Stimulated activated naive CD4-positive, alpha-beta T cell (primary cell): ENCODE measurements at places on chromosomes 4 and X.

GRCh38 chrX:33465137-33465536 is 253.8 kb upstream of the DMD start:
- no peak for DNase-seq

- no peak for DNase-seq
Observed at GRCh38 chrX:37349221-37350033, at the start of gene PRRG1. Gene PRRG1, plus strand, starts transcription at chrX:37349364. Its CDS starts 56,886 bp downstream, at chrX:37406250.

- no peak for DNase-seq
Observed at GRCh38 chr4:182969651-182970279, 52.6 kb upstream of the DCTD start.

GRCh38 chrX:134541906-134542305 is 81.9 kb downstream of the HPRT1 start:
- DNase-seq, result no peak

- DNase-seq, result no peak
Observed at GRCh38 chrX:147699061-147699460, 212.7 kb upstream of the FMR1 start.

DNA sequence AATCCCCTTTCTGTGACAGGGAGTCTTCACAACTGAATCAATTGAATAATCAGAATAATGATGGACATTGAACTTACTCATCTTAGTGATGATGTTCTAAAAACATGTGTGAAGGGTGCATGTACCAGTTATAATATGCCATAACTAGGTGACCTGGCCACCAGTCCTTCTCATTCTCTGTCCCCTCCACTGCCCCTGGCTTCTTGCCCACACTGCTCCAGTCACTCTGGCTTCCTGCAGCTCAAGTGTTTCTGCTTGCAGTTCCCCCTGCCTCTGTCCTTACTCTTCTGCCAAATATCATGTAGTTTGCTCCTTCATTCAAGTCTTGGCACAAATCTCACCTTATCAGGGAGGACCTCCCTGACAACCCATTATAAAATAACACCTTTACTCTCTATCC is 168.1 kb upstream of the SLC7A11 start:
- no peak for DNase-seq

GRCh38 chrX:137290011-137290410 is 256.2 kb upstream of the GPR101 start:
- no peak for DNase-seq

- DNase-seq, result no peak
Observed at GRCh38 chrX:115535844-115536243, 25.1 kb upstream of the PLS3 start.

DNA sequence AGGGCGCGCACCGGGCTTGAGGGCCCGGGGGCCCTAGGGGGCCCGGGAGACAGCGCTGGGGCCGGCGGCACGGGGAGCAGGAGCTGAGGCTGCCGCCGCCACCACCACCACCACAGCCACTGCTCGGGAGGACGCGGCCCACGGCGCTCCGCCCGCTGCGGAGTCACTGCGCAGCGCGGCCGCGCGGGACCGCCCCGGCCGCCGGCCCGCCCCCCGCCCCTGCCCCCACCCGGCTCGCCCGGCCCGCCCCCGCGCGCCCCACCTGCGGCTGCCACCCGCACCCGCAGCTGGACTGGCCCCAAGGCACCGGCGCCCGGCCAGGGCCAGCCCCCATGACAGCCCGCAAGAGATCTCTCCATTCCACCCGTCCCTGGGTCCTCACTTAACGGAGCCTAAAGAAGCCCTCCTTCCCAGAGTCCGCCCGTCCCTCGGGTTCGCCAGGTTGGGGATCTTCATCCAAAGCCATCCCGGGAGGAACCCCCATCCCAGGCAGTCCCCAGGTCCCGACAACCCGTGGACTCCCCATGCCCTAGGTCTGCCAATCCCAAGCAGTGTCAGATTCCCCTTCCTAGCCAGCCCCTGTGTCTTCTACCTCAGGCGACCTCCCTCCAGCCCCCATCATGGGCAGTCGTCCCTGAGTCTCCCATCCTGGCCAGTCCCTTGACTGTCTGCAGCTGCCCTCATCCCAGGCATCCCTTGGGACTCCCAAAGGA is 40.0 kb upstream of the IQSEC2 start:
- no peak for DNase-seq

- DNase-seq, result no peak
Observed at GRCh38 chr4:16704489-16704888, 194.0 kb downstream of the LDB2 start.

DNA sequence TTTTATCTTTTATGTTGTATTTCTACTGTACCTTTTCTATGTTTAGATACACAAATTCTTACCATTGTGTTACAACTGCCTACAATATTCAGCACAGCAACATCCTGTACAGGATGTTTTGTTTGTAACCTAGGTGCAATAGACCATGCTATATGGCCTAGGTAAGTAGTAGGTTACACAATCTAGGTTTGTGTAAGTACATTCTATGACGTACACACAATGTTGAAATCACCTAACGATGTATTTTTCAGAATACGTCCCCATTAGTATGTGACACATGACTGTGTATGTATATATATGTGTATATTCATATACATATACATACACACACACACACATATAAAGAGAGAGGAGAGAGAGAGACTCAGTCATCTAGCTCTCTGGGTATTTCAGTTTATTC is 103.5 kb downstream of the CLNK start:
- no peak for DNase-seq

DNA sequence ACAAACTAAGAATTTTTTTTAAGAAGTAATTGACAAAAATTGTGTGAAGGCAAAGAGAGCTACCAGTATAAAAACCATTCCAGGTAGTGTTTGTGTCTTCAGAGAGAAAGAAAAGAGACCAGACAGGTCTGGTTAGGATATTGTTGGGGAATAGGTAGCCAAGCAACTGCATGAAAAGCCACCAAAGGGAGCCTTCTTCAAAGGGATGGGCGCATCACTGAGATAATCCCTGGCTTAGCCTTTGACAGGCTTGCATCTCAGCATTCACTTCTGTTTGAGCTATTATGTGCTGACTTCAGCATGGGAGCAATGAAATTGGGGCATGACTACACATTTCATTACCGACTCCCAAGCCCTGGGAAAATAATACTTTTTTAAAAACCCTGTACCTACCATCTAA is 496.6 kb downstream of the IL1RAPL1 start:
- DNase-seq, result no peak

DNA sequence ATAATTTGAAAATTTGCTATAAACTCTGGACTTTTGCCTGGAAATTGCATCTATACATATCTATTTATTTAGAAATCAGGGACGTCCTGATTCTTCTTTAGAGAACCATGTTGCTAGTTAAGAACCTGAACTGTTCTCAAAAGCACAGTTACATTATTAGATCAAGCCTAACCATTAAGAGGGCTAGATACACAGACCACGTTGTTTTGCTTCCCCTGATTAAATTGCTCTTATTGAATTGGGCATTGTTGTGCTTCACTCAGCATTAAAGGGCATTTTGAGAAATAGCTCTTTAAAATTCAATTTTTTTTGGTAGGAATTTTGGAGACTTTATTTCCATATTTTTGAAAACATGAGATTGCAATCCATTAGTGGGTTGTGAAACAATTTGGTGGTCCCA is 44.4 kb downstream of the FIP1L1 start:
- DNase-seq, result no peak

GRCh38 chrX:2614911-2615310 is 76.2 kb upstream of the CD99 start:
- no peak for DNase-seq

- DNase-seq, result no peak
Observed at GRCh38 chr4:106320235-106320634, 3.9 kb downstream of the AIMP1 start.

DNA sequence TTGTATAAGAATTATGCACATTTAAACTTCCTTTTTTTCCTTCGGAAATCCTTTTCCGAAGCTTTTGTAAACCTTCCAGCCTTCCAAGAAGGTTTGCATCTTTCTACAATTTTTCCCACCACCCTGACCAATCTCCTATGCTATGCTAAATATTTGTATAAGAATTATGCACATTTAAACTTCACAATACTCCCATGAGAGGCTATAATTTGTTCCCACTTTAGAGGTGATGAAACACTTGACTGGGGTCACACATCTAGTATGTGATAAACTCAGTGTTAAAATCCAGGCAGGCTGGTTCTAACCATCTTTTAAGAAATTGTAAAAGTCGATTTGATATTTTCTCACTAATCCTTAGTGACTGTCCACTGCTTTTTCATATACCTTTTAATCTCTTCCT is 22.1 kb downstream of the NUDT6 start:
- no peak for DNase-seq

DNA sequence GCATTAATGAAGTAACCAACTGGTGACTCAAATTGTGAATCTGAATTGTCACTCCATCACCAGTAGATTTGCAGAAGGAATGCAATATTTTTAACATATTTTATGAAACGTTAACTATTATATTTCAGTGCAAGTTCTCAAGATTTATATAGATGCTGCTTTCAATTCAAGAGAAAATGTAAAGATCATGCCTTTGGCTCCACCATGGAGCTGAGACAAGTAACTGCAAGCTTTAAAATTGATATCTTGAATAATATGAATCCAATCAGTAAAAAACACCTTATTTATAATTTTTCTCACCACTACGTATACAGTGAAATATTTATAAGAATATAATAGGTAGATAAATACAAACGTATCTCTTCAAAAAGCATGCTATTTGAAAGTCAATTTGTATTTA is 27.8 kb upstream of the GALNTL6 start:
- no peak for DNase-seq

GRCh38 chrX:40538406-40538805 is 42.4 kb upstream of the ATP6AP2 start:
- DNase-seq, result no peak

GRCh38 chr4:6449746-6450369 is 22.6 kb downstream of the PPP2R2C start:
- no peak for DNase-seq

DNA sequence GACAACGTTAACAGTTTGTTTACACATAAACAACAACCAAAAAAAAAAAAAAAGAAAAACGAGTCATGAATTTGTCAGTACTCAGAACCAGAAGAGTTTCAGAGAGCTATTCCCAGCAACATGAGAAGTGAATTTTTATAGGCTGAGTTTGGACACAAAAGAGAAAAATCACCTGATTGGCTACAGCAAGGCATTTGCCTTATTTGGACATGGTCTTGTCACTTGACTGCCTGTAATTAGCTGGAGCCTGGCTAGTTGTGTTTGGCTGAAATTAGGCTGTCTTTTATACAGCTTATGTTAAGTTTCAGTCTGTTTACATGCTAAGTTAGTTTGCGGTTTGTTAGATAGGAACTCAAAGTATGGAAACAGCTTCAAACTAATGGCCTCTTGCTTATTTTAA is 880 bp upstream of the TEX13A start:
- DNase-seq, result no peak

DNA sequence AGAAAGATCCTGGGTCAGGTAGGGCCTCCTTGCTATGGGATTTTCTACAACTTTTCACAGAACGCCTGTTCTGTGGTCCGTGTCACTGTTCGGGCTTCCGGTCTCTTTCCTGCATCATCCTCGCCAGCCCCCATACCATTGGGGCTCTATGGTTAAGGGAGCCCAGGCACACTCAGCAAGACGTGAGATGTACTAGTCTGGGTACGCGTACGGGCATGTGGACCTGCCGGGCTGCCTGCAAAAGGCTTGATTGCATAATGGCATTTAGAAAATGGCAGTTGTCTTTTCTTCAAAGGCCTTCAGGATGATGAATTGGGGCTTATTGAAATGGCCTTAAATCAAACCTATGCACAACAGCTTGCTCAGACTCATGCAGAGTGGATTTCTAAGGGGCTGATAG is 86.7 kb downstream of the CNGA2 start:
- no peak for DNase-seq

DNA sequence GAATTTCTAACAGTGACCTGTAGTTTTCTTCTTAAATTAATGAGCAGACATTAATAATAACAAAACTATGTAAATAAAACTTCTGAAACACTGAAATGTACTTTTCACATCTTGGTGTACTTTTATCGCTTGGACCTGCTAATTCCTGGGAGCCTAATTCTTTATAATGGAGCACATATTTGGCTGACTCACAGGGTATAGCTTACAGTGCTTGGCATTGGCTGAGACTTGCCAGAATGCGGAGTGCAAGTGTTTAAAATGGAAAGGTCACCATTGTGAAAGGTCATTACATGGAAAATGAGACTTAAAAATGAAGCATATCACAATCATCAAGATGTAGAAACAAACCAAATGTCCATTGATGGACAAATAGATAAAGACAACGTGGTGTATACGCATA is 137.3 kb upstream of the PDLIM3 start:
- DNase-seq, result no peak
